Amygdala (tissue), 56 donors: ENCODE measurements at places on chromosomes 13 and 19.

- no peak for DNase-seq
Observed at GRCh38 chr13:96072392-96072791, 17.5 kb upstream of the HS6ST3 start.

- DNase-seq, result no peak
Observed at GRCh38 chr19:28646629-28647028, 566.3 kb downstream of the UQCRFS1 start.

DNA sequence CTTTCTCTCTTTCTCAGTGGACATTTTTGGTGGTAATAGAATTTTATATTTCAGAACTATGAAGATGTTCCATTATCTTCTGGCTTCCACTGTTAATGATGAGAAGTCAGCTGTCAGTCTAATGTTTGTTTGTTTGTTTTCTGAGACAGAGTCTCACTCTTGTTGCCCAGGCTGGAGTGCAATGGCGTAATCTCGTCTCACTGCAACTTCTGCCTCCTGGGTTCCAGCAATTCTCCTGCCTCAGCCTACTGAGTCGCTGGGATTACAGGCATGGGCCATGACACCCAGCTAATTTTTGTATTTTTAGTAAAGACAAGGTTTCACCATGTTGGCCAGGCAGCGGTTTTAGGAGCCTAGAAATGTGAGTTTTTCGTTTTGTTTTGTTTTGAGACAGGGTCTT lies 4.7 kb downstream of the ZNF317 start:
- no peak for DNase-seq

GRCh38 chr13:101146101-101146898 lies 270.0 kb downstream of the NALCN start:
- no peak for DNase-seq

- DNase-seq, result no peak
Observed at GRCh38 chr13:104987621-104988020, 1547.8 kb downstream of the EFNB2 start.

- no peak for DNase-seq
Observed at GRCh38 chr13:28659621-28659970, 666 bp downstream of the POMP start.

DNA sequence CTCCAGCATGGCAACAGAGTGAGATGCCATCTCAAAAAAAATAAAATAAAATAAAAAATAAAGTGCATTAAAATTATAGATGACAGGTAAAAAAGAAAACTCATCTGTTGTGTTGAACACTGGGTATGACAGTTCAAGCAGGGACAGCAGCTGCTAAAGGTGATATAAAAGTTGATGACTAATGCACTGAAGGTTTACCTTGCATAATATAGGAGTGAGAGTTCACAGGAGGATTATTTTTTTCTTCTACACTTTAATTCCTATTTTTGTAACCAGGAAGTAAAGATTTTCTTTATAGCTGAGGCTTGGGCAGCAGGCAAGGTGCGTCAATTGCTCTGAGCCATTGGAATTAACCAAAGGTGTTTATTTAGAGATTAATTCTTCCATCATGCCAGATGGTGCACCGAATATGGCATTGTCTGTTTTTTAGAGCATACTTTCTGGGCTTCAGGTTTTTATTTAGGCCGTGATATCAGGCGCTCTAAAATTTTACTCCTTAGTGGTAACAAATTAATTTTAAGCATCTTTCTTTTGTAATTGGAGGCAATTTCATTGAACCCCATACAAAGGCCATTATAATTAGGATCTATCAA lies 337.0 kb upstream of the SLC10A2 start:
- no peak for DNase-seq

DNA sequence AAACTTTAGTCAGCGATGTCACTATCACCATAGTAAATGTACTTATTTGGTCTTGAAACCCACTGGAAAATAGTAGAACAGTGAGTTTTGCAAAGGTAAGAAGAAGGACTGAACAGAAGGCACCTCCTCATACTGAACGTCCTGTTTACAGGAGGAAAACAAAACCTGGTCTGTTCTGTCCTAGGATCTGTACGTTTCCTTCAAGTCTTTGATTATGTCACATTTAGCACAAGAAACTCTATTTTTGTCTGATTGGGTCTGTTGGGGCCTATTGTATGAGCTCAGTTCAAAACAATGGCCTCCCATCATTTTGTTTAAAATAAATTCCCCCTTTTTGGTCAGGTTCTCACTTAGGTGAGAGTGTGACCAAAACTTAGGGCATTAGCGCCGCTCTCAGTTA lies 11.2 kb upstream of the CFAP97D2 start:
- no peak for DNase-seq

DNA sequence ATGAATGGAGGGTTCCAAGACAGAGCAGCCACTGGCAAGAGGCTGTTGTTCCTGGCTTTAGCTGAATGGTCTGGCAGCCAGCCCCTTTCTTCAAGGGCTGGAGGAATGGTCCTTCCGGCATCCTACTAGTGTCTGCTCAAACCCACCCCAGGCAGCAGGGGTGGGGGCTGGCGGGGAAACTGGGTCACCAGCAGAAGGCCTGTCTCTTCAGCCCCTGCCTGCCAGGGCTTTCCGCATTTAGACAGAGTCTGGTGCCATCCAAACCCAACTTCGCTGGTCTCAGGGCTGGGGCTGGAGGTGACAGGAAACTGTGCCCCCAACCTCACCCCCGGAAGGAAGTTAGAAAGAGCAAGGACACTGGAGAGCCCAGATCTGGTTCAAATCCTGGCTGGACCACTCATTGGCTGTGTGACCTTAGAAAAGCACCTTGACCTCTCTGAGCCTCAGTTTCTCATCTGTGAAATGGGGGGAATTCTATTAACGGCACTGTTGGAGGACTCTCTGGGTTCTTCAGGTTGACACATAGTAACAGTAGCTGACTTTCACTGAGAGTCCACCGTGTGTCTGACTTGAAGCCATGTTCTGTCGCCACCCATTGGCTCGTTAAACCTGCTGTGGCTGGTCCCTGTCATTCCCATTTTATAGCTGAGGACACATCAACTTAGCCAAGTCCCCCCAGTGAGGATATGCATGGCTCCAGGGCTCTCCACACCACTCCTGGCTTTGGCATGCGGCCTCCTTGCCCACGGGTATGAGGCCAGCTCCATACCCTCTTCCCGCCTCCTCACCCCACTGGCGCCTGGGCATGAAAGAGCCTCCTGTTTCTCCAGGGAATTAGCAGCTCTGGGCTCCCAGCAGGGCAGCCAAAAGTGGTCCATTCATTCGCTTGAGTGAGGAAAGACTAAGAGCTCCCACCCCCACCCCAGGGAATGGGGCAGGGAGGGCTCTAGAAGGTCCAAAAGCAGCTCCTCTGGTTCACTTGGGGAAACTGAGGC lies 2.5 kb upstream of the NR2C2AP start:
- DNase-seq, result peak; percentile 60

DNA sequence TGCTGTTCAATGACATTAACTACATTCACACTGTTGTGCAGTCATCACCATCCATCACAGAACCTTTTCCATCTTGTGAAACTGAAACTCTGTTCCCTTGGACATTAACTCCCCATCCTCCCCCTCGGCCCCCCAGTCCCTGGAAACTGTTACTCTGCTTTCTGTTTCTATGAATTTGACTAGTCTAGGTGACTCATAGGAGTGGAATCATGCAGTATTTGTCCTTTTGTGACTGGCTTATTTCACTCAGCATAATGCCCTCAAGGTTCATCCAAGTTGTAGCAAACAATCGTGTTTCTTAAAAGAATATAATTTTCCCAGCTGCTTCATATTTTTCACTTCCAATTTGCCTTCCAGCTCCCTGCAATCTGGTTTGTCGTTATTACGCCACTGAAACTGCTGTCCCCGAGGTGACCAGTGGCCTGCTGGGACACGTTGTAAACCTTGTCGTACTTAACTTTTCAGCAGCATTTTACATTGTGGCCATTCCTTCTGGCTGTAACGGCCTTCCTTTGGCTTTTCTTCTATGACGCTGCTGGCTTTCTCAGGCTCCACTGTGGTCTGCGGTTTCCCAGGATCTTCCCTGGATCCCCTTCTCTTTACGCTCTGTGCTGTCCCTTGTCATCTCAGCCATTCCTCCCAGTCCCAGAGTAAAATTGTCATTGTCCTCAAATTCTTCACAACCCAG lies 74.0 kb downstream of the DHRS12 start:
- no peak for DNase-seq

GRCh38 chr13:43159026-43159461 lies 135.7 kb downstream of the DNAJC15 start:
- no peak for DNase-seq

DNA sequence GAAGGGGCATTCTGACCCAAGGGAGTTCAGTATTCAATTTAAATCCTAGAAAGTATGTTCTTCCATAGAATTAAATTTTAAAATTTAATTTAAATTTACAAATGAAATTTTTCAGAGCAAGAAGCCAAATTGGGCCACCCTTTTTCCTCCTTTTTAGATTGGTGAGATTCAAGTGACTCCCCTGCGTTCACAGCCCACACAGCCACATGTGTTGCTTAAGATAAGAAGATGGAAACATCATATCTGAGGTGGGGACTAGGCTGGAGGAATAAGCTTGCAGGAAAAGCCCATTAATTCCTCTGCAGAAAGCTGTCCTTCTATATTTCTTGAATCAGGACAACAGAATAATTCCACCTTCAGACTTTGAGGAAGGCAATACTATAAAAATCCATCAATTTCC lies 392.7 kb upstream of the ZNF507 start:
- DNase-seq, result no peak

DNA sequence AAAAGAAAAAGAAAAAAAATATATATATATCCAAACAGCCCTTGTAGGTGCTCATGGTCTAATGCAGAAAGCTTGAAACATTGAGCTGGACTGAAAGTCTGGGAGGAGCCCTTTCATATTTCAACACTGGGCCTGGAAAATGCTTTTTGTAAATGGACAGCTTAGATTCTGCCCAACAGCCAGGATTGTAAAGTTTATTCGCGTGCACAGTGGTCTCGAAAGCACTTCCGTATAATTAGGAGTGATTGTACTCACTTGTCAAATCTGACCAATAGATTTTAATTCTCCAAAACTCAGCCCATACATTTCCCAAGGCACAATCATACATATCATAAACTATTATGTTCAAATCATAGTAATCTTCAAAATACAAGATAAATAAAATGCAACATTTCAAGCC lies 260.1 kb downstream of the COL4A1 start:
- DNase-seq, result no peak

DNA sequence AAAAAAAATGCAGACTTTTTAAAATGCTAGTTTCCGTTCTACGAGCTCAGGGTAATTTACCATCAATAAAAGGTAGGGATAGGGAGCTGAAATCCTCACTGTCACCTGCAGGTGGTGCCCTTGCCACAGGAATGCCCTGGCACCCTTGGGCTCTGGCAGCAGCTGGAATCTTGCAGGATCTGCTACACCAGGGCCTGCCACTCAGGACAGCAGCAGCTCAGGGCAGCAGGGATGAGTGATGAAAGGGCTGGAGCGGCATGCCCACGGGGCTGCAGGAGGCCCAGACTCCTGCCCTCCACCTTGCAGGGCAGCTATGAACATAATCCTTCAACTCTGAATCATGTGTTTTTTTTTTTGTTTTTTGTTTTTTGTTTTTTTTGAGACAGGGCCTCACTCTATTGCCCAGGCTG lies 54.0 kb downstream of the GNG7 start:
- DNase-seq, result peak; percentile 5

GRCh38 chr13:30159446-30159839 lies 147.9 kb downstream of the KATNAL1 start:
- DNase-seq, result no peak

DNA sequence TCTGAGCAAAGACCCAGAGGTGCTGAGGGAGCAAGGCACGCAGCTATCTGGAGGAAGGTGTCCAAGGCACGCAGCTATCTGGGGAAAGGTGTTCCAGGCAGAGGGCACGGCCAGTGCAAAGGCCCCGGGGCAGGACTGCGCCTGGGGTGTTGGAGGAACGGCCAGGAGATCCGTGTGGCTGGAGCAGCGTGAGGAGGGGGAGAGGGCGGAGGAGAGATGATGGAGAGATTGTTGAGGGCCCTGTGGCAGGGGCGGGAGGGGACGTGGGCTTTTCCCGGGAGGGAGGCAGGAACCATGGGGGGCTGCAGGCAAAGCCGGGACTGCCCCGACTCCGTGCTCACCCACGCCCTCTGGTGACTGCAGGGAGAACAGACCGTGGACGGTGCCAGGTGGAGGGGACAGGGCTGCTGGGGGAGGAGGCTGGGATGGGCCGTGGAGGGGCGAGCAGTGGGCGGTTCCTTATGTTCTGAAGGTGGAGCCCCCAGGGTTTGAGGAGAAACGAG lies 13.3 kb upstream of the MISP start:
- DNase-seq, result no peak

GRCh38 chr13:43203781-43204180 lies 180.4 kb downstream of the DNAJC15 start:
- no peak for DNase-seq

GRCh38 chr19:40662925-40663694 lies 27.3 kb downstream of the NUMBL start:
- DNase-seq, result peak; percentile 45

GRCh38 chr19:3250675-3251074 lies 26.2 kb downstream of the CELF5 start:
- no peak for DNase-seq

DNA sequence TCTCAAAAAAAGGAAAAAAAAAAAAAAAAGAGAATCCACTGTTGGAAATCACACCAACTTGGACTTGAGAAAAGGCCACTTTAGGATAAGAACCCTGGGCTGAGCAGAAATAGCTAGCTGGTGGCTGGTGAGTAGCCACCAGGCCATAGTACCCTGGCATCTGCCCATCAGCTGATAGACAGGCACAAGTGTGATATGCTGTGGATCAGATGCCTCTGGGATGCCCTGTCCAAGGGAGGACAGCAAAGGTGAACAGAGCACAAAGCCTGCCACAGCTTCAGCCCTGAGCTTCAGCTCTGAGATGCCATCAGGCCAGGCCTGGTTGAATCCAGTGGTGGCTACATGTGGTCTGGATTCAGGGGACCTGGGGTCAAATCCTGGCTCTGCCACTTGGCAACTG lies 8.7 kb downstream of the SIRT2 start:
- no peak for DNase-seq

- DNase-seq, result no peak
Observed at GRCh38 chr13:45104261-45104660, 16.0 kb upstream of the GTF2F2 start.

- no peak for DNase-seq
Observed at GRCh38 chr19:32652894-32653598, 21.9 kb downstream of the ANKRD27 start.

DNA sequence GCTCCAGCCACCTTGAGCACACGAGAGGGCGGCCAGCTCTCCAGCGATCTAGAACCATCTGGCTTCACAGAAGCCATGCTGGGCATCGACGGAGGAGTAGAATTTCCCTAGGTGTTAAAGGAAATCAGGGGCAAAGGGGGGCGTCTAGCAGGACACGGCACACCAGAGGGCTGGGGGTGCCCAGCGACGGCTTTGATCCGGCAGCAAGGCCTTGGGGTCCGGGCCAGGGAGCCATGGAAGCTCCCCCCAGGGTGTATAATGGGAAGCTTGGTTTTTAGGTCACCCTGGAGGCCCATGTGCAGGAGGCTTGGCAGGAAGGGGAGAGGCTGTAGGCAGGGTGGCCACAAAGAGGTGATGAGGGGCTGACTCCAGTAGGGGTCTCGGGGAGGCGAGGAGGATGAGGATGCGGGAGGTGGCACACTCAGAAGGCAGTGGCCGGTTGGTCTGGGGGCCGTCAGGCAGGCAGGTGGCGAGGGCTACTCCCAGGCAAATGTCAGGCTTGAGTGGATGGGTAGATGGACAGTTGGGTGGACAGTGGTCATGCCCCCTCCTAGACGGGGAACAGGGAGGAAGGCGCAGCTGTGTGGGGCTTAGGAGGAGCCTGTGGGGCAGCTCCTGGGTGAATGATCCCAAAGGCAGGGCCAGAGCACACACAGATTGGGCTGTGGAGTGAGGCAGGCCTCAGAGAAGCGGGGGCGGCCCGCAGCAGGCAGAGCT lies 5.6 kb downstream of the KMT5C start:
- DNase-seq, result no peak
